ENCODE measurements at places on chromosomes 6 and 20.

- no peak for DNase-seq
Observed at GRCh38 chr20:59149678-59150504, 13.7 kb upstream of the ZNF831 start.

DNA sequence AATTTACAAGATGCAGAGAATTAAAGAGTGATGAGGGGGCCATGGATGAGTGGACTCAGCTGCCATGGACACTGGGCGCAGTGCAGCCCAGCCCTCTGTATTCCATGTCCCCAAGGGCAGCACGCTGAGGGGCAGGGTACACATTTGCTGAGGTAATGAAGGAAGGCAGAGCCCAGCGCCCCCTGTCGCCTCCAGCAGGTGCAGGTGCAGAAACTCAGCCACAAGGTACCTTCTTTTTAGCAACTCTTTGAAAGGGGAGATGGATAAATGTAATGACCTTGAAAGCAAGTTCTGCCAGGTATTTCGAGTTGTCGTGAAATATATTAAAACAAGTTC is 7.1 kb downstream of the CD93 start:
- no peak for DNase-seq

- DNase-seq, result no peak
Observed at GRCh38 chr6:39425346-39426072, 103.0 kb upstream of the KCNK16 start.

DNA sequence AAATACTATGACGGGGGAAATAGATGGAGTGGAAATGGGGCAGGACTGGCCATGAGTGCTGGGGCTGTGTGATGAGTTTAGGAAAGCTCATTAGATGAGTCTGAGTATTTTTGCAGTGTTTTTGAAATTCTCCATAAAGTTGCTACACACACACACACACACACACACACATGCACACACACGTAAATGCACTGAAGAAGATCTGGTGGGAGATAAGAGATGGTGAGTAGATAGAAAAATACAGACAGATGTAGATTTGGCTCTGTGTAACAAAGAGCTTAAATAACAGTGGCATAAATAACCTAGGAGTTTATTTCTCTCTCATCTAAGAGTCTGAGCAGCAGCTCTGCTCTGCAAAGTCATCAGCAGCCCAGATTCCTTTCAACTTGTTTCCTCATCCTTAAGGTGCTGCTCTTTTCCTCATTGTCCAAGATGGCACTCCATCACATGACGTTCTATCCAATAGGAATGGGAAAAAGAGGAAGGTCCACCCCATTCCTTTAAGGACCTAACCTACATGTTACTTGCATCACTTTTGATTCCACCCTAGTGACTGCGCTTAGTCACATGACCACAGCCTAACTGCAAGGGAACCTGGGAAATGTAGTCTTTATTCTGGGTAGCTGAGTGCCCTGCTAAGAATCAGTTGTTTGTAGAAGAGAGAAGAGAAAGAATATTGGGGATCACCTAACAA is 76.4 kb downstream of the EYA2 start:
- peak; percentile 87 for DNase-seq

GRCh38 chr6:44223319-44224028 is at the start of gene SLC29A1:
TSS of gene SLC29A1 (plus strand) at chr6:44223595. CDS start at chr6:44227314, 3,719 bp downstream.
- no peak for DNase-seq

DNA sequence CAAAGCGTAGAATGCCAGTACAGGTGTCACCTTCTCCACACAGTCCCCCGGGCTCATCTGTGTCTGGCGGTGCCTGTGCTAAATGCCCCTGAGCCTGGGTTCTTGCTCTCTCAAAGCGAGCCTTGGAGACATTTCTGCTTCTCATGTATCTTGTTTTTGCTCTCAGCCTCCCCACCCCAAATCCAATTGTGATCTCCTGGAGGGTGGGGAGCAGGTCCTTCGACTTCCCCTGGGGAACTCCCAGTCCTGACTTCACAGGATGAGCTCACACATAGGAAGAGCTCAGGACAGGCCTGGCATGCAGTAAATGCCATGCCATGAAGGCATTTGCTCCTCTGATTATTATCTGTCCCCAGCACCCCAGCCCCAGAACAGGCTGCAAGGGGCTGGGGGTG is 58.1 kb downstream of the NOL4L start:
- no peak for DNase-seq

DNA sequence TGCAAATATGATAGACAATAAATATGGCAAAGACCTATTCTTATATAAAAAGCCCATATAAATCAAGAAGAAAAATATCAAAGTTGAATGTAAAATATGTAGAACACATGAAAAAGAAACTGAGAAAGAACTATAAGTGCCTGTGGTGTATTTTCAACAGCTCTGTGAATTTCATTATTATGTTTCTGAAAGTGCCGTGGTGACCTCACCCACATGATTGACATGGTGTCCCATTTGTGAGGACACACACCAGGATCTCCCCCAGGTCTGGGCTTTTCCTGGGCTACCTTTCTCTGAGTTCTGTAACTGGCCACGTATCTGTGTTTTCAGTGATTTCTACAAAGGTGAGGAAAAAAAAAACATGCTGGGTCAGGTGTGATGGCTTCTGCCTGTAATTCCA is 86.7 kb downstream of the BMP6 start:
- no peak for DNase-seq

DNA sequence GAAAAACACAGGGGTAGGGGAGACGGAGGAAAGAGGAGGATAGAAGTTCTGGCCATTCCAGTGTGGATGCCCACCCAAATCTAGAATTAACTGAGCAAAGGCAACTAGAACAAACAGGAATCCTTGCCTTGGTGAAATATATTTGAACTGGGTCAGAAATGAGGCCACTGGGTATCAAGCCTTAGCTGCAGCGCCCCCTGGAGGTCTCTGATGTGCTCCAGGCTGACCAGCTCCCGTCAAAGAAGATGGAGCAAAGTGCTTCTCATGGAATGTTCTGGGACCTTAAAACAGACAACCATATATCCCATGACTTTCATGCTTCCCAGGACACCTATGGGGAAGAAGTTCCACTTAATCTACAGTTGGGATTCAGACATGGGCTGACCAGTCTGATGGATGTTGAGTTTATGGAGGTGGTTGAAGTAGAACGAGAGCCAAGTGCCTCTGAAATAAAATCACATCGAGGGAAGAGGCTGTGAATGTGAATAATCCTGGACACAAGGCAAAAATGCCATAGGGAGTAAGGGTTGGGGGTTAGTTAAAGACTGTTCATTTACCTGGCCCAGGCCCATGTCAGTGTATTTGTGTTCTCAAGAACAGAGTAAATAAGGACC is 50.4 kb downstream of the HLA-DPB1 start:
- DNase-seq, result no peak

GRCh38 chr6:3825851-3826581 is 23.2 kb upstream of the FAM50B start:
- DNase-seq, result no peak

GRCh38 chr6:138404666-138405337 is 779 bp downstream of the HEBP2 start:
- DNase-seq, result no peak

DNA sequence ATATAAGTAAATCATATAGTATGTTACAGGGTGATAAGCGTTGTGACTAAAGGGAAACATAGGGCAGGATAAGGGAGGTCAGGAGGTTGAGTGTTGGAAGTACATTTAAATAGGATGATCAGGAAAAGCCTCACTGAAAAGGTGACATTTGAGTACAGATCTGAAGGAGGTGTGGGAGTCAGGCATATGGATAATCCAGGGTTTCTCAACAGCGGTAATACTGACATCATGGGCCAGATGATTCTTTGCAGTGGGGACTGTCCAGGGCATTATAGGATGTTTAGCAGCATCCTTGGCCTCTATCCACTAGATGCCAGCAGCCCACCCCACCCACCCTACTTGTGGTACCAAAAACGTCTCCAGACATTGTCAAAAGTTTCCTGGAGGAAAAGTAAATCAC is 292.6 kb upstream of the PREP start:
- no peak for DNase-seq

GRCh38 chr6:106379951-106380350 is 19.4 kb downstream of the CRYBG1 start:
- no peak for DNase-seq

GRCh38 chr20:1274485-1275311 is 8.6 kb downstream of the SNPH start:
- DNase-seq, result no peak

DNA sequence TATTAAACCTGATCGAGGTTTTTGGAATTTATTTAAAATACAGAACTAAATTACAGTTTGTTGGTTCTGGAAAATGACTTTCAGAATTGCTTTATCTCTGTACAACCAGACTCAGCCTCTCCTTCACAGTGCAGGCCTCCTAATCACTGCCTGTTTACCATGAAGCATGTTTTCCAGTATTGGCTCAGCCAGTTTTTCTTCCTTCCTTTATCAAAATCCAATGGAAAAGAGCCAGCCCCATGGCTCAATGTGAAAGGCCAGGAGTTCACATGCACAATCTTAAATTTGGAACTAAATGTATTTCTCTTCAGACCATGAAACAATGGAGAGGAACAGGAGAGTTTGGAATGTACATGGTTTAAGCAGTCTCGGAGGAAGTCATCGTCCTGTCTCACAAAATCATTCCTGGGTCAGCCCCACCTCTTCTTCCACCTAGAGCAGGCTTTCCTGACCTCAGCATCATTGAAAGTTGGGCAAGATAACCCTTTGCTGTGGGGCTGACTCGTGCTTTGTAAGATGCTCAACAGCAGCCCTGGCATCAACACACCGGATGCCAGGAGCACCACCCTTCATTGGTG is 680.9 kb upstream of the AGPAT4 start:
- no peak for DNase-seq

GRCh38 chr20:53061192-53062108 is 89.3 kb downstream of the TSHZ2 start:
- no peak for DNase-seq

- no peak for DNase-seq
Observed at GRCh38 chr20:63873477-63873971, 8.5 kb downstream of the TPD52L2 start.

DNA sequence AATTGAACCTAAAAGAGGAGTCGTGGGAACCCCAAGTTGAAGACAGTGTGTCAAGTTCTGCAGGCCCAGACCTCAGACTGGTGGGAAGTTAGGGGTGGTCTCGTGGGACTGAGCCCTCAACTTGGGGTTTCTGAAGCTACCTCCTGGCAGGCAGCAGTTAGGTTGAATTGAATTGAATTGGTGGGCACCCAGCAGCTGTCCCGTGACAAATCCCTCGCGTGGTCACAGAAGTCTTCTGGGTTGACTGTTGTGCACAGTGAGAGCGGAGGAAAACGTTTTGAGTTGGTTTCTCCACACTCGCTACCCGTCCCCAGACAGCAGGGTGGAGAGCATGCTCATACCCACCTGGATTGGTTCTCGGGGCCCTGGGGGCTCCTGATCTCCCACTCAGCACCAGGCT is 12.9 kb downstream of the SLC4A11 start:
- DNase-seq, result no peak

GRCh38 chr6:146290589-146290901 is 253.1 kb upstream of the RAB32 start:
- DNase-seq, result no peak

DNA sequence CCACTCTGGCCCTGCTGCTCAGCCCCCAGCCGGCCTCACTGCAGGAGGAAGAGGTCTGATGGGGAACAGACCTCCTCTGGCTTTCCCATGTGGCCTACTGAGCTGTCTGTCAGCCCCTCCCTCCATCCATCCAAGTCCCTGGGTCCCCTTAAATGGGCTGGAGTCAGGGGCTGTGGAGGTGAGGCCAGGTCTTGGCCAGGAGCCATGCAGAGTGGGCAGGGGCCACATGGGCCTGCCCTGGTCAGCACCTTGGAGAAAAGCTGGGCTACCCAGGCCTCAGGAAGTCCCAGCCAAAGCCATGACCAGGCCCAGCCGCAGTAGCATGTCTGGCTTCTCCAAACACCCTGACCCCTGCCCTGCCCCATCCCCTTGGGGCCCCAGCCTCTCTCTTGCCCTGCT is 6.3 kb downstream of the SPDEF start:
- no peak for DNase-seq

DNA sequence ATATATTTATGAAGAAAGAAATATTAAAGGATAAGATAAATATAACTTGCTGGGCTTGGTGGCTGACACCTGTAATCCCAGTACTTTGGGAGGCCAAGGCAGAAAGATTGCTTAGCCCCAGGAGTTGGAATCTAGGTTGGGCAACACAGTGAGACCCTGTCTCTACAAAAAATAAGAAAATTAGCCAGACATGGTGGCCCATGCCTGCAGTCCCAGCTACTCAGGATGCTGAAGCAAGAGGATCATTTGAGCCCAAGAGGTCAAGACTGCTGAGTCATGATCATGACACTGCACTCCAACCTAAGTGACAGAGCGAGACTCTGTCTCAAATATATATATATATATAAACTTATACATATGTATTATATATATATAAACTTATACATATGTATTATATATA is 164.0 kb downstream of the MRPL14 start:
- no peak for DNase-seq

- DNase-seq, result peak; percentile 36
Observed at GRCh38 chr6:27547157-27548075, 74.5 kb upstream of the ZNF184 start.

DNA sequence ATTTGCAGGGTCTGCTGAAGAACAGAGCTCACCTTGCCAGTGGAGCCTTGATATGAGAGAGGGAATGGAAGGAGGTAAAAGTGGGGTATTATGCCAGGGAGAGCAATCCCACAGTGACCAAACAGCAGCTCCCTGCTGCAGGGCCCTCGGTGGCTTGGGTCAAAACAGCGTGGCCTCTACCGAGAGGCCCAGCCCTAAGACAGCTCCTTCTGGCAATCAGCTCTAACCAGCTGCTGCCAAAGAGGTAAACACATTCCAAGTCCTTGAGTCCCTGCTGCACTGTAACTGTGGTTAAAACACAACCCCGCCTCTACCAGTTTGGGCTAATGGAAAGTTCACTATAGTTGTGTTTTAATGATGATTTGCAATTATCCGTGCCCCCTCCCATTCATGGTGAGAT is 1.4 kb upstream of the DAAM2 start:
- DNase-seq, result no peak

GRCh38 chr6:133312006-133312405 is 70.8 kb downstream of the EYA4 start:
- DNase-seq, result no peak

GRCh38 chr20:11539450-11539849 is 378.2 kb upstream of the BTBD3 start:
- no peak for DNase-seq

GRCh38 chr20:24206995-24207394 is 218.4 kb upstream of the GGTLC1 start:
- no peak for DNase-seq

DNA sequence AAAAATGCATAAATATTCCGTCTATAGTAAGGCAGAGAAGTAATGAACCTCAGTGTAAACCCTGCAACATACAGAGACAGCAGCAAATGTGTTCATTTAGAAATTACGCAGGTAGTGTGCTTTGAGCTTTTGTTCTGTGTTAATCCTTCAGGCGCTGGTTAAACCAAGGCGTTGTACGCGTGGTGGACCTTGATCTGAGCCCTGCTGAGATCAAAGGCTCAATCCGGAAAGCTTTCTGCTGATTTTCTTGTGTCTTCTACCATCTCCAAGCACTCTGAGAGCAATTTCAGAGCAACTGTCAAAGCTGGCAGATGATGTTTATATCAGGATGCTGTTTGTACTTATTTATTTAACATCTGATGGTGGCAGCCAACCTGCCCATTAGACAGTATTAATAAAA is 382.8 kb downstream of the CDH26 start:
- no peak for DNase-seq

All from NCI-H524 treated with DMSO at 0.1 percent for 48 hours (cell line).